Activated T-cell treated with anti-CD3 and anti-CD28 coated beads, Interleukin-2, amount 50 U/mL, for 48 hours (primary cell): ENCODE measurements at places on chromosomes 2 and 18.

- DNase-seq, result peak; percentile 18
These were observed 59.9 kb upstream of the REG3A start for GRCh38 chr2:79219383-79219988.

- DNase-seq, result no peak
These were observed 8.5 kb downstream of the FAM117B start for GRCh38 chr2:202643012-202643858.

DNA sequence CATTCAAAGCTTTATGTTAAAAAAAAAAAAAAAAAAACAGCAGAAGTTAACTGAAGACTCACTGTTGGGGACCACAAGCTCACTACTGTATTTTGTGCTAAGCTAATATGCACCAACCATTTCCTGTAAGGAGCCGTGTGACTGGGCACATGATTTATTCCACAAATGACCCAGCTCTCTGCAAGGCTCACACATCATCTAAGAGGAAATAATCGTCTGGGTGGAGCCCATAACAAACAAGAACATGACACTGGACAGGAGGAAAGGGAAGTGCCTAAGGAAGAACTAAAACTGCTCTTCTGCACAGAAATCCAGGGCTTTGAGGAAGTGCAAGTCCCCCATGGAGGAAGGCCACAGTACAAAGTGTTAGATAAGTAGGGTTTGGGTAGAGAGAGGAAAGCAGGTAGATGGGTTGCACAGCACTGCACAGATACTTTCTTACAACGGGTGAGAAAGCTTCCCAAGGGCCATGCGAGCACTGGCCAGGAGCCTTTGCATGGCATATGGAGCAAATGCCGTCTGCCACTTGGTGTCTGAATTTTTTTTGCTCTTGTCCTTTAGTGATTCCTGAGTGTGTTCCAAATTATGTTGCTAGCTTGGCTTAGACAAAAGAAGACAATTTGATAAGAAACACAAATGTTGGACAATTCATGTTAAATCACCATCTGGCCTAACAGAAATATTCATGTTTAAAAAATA lies 24.4 kb downstream of the NFE2L2 start:
- no peak for DNase-seq

- no peak for DNase-seq
These were observed 7.9 kb downstream of the TUBB6 start for GRCh38 chr18:12315911-12316310.

DNA sequence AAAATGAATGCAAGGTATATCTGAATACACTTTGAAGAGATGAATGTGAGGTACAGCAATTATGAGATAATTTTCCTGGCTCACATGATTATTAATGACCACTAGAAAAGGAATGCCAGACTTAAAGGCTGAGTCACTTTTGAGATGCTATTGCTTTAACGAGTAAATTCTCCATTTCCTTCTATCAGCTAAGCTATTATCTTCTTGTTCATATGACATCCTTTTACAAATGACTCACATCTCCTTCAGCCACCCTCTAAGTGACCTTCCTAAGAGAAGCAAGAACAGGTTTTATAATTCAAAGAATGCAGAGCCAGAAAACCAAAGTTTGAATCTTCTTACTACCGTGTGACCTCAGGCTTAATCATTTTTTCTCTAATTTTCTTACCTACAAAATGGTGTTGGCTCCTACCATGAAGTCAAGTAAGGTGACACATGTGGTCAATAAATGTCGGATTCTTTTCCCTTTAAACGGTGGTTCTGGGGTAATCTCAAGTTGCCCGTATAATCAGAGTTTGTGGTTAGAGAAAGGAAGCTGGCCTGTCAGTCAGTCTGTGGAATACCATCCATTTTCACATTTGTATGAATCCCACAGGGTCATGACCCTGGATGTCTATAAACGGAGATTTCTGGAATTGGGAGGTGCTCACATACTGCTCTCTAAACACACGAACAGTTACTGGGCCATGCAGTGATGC lies 184.0 kb upstream of the PID1 start:
- DNase-seq, result no peak

DNA sequence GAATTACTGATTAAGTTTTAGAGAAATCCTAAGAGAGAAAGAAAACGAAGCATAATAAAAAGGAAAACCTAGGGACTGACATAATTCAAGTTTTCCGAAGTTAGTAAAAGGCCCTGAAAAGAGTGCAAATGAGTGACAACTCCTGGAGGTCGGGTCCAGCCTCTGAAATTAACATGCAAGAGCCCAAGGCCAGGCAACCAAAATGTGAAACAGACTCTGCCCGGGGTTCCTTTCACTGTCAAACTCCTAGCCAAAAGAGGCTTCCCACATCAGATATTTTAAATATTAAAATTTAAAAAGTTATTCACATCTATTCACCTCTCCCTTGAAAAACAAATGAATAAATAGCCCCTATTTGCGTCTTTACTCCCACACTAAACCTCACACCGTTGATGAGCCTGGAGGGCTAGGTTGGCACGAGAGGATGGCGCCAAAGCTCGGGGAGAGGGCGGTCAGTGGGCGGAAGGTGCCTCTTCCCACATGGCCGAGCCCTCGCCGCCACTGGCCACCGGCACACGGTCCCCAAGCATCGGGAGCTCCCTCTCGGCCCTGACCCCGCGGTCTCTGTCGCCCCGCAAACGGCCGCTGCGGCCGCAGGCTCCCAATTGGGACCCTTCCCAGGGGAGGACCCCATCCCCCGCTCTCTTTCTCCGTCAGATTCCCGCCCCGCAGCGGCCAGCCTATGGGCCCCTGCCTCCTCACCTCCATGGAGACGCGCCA lies 630 bp downstream of the PPM1G start:
- no peak for DNase-seq

DNA sequence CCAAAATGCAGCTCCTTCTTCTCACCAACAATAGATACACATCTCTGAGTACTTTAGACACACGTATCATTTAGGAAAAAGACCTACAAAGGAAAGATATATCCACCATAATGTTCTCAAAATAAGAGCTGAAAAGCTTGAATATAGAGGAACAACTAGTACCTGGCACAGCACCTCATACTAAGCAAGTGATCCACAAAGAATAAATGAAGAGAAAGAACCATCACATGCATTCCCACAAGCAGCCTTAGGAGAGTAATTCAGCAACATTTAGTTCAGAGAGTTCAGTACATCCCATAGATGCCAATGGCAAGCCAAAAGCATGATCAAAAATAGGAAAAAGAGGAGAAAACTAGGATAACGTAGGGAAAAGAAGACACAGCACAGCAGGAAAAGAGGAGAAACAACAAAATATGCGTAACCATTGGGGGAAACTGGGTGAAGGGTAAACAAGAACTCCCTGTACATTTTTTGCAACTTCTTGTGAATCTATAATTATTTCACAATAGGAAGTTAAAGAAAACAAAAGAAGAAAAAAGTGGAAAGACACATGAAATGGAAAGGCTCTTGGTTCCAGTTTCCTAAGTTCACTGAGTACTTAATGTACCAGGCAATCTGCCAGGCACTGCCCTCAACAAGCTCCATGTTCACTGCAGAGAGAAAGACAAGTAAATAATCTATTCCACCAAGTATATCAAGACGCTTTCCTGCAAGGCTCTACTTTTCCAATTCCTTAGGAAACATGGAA lies 22.3 kb downstream of the CLASP1 start:
- no peak for DNase-seq

GRCh38 chr2:196256585-196256984 lies 85.2 kb upstream of the STK17B start:
- DNase-seq, result no peak

DNA sequence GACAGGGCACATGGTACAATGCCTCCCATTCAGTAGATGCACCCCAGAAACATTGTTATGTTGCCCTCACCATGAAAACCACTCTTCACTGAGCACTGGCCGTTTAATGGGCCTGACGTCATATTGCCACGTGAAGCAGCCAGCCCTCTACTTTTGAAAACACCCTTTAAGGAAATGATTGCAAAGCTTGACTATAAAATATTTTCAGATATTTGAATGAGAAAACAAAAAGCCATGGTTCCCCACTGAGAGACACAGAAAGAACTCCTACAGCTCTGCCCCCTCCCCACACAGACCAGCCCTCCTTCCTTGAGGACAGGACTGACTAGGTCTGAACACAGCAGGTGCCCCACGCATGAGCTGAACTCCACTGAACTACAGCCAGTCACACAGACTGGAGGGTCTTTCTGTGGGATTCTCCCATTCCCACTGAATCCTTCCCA lies 349.1 kb downstream of the ANAPC1 start:
- DNase-seq, result no peak

DNA sequence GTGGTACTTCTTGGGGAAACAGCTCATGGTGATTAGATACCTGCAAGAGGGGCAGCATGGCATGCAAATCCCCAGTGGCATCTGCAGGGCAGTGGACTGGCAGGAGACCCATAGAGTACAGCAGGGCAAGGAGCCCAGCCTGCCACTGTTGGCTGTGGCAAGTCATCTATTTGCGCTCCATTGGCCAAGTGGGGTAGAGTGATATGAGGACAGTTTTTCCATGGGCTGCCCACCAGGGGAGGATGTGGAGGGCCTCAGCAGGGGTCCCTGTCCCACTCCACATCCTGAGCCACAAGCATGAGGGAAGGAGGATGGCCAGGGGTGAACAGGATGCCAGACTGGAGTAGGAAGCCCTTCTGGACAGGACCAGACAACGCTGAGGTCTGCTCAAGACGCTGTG lies 50.9 kb upstream of the OTOF start:
- no peak for DNase-seq

- no peak for DNase-seq
These were observed 18.5 kb downstream of the PSTPIP2 start for GRCh38 chr18:46053368-46054095.

- no peak for DNase-seq
These were observed 30.6 kb downstream of the TMEM131 start for GRCh38 chr2:97965116-97965515.

DNA sequence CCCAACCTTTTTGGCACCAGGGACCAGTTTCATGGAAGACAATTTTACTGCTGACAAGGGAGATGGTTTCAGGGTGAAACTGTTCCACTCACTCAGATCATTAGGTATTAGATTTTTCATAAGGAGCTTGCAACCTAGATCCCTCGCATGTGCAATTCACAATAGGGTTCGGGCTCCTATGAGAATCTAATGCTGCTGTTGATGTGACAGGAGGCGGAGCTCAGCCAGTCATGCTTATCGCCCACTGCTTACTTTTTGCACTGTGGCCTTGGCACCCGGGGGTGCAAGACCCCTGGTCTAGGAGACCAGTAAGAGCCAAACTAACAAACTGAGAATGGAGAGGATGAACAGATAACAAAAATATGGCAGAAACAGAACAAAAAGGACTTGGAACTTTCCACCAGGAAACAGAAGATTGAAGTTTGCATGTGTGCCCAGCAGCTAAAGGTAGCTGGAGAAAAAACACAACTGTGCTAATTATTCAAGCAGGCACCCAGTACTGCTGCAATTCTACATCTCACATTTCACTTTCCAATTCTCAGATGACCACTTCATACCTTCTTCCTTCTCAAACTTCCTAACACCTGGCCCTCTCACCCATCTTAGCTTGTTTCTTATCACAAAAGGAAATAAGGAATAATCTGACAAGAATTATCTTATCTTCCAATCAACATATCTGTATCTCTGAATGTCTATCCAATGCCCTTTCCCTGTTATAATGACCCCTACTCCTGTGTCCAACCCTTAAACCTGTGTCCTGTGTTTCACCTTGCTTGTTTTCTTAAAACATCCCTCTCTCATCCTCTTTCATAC lies 24.8 kb downstream of the SP3 start:
- no peak for DNase-seq

GRCh38 chr2:61117534-61117933 lies 44.5 kb upstream of the C2orf74 start:
- no peak for DNase-seq

- DNase-seq, result no peak
These were observed 51.0 kb downstream of the KCNG2 start for GRCh38 chr18:79848579-79849327.

- DNase-seq, result peak; percentile 30
These were observed at the start of gene SLC19A3 for GRCh38 chr2:227717687-227718567. Gene SLC19A3, minus strand, starts transcription at chr2:227718028. Its CDS starts 15,710 bp downstream, at chr2:227702318.

GRCh38 chr2:9484533-9484932 lies 10.2 kb downstream of the IAH1 start:
- DNase-seq, result no peak

GRCh38 chr18:7735196-7735595 lies 168.1 kb downstream of the PTPRM start:
- DNase-seq, result no peak

- DNase-seq, result no peak
These were observed 67.2 kb upstream of the FRZB start for GRCh38 chr2:182933629-182934028.

DNA sequence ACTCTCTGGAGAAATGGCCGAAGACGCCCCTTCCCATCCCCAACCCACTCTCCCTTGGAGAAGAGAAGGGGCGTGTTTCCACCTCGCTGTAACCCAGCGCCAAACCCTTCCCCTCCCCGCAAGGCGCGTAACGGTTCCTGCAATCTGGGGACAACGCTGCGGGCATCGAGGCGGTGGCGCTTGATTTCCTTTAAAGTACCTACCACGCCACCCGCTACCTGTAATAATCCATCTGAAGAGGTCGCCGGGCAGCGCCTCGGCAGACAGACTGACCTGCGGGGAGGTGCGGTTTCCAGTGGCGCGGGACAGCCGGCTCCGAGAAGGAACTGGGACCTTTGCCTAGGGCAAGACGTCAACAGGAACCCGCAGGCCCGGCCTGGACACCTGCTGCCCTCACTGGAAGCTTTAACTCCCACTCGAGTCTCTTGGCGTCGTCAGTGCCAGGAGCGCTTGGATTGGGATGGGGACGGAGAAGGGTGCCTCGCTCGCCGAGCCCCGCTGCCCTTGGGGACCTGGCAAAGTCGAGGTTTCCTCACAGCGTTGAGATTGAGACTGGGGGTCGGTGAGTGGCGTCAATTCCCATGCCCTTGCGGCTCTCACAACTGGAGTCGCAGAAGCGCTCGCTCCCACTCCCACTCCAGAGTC lies at the start of gene CYP1B1:
Gene CYP1B1, minus strand, starts transcription at position 645 of the 645 bp plus-strand sequence. CDS start 763 bp downstream, outside the sequence.
- no peak for DNase-seq

DNA sequence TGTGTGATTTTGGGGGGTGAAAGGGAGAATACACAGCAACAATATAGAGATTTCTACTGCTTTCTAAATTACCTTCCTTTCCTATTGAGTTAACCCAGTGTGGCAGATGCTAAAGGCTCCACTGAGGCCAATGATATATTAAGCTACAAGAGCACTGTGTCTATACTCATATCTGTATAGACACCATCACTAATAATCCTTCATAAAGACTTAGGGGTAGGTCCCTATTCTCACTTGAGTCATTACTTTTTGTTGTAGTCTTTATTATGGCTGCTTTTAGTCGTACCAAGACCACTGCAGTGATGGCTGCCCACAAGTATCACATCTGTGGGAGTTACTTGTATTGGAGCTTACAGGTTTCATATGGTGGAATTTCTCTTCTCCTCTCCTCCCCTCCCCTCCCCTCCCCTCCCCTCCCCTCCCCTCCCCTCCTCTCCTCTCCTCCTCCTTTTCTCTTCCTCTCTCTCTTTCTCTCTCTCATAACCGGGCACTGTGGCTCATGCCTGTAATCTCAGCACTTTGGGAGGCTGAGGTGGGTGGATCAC lies 637.6 kb downstream of the ADCYAP1 start:
- DNase-seq, result no peak

- DNase-seq, result no peak
These were observed 360.3 kb downstream of the LRP1B start for GRCh38 chr2:141770530-141770929.
